ENCODE measurements at places on chromosomes 11 and 22. TPM values are rescaled to one million over a fixed set of nuclear protein-coding genes. Genes with fewer than 3 reads are reported as not detected.

DNA sequence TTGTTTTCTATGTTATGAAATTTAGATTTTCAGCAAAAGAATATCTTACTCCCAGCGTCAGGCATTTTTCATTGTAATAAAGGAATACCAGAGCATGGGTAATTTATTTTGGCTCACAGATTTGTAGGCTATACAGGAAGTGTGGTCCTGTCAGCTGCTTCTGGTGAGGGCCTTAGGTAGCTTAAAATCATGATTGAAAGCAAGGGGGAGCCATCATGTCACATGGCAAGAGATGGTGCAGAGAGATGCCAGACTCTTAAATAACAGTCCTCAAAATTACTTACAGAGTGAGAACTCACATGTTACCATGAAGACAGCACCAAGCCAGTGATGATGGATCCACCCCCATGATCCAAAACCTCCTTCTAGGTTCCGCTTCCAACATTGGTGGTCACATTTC, 825.0 kb upstream of the CHORDC1 start:
- no peak for DNase-seq

- DNase-seq, result no peak
Measured at GRCh38 chr11:12285106-12285505, 92.3 kb upstream of the PARVA start.

DNA sequence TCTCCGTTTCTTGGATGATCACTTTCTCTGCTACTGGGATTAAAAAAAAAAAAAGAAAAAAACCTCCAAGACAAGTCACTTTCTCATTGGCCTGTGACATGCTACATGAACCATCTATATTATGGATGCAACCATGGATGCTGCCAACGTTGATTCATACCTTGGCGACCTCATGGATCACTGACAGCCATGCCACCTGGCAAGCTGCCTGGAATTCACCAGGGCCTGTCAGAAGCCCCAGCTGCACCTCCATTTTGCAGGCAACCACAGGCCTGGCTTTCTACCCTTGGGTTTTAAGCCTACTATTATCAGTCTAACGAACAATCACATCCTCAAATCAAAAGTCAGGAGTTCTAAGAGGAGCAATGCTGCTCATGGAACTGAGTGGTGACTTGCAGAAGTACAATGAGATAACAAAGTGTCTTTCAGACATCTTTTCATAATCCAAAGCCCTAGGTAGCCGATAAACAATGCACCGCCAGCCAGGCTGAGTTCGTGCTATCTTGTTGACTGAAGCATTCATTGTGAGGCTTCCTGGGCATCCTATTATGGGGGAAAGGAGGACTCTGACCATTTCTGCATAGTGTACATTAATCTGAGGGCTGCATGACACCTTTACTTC, 48.0 kb upstream of the CADM1 start:
- DNase-seq, result no peak

GRCh38 chr11:61144511-61145179, 16.6 kb downstream of the VPS37C start:
- DNase-seq, result no peak

GRCh38 chr11:107651672-107652071, 60.2 kb downstream of the SLN start:
- no peak for DNase-seq

- DNase-seq, result no peak
Measured at GRCh38 chr11:65416341-65416824, 6.2 kb upstream of the NEAT1 start.

DNA sequence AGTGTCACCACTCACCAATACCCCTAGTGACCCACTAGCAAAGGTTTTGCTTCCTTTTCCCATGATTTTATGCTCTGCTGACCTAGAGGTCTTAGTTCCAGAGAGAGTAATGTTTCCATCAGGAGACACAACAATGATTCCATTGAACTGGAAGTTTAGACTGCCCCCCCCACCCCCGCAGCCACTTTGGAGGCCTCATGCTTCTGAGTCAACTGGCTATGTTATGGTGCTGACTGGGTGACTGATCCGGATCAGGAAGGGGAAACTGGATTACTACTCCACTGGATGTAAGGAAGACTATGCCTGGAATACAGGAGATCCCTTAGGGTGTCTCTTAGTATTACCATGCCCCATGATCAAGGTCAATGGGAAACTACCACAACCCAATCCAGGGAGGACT, 633.6 kb downstream of the OPCML start:
- DNase-seq, result no peak

- DNase-seq, result no peak
Measured at GRCh38 chr22:31652911-31653684, 8.9 kb downstream of the PISD start.

DNA sequence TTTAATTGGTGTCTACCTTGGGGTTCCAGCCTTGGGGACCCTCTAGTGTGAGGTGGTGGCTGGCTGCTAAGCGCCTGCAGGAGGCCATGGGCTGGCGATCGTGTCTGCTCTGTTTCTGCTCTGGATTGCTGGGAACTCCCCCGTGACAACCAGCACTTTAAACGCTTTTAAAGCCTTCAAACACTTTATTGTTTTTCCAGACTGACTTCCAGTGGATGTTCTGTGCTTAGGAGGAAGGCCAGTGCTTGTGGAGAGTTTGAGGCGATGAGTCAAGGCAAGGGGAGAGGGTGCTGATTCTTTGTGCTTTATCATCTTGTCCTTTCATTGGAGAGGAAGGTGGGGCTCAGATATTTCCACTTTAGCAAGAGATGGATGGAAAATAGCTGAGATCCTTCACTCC, 81.6 kb downstream of the FLI1 start:
- no peak for DNase-seq

GRCh38 chr22:27420195-27420816, 381.2 kb downstream of the MN1 start:
- DNase-seq, result no peak

- no peak for DNase-seq
Measured at GRCh38 chr11:63537293-63538101, 889 bp downstream of the PLAAT4 start.

DNA sequence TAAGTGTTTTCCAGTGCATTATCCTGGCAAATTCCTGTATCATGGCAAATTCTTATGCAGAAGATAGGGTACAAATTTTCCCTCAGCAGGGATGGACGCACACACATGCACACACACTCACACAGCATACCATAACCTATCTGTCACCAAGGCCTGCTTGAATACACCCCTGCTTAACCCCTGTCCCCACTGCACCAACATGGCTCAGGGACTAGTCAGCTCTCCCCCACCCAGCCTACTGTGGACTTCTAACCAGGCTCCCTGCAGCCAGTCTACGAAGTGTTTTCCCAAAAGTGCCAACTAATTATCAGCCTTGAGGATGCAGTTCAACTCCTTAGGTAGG, 63.1 kb downstream of the RAB30 start:
- DNase-seq, result no peak

DNA sequence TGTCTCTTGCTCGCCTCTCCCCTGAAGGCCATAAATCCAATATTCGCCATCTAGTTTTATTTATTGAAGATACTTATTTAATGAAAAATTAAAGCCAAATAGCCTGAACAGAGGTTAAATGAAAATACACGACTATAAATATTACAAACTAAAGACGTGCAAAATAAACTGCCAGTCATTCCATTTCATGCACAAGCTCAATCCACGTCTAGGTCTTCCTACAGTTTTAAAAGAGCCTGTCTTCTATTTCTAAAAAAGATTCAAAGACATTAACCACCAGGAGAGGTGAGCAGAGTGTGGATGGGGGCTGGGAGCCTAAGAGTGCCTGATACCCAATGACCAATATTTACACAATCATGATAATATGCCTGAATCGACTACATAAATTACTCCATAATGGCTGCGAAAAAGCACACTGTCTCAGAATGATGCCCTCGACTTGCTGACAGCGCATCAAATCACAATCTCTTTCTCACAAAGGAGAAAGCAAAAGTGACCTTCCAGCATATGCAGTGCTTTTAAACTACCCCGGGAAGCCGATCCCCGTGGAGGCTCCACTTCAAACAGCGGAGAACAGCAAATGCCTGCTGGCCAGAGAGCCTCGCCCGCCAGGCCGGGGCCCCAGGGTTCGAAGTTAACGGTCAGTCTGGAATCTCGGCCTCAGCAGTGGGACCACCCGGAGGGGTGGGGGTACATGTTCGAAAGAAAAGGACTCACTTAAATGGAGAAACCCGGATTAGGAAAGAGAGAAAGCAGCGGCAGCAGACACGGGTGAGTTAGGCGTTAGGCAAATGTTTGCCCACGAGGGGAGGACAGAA, 1.7 kb downstream of the FCHSD2 start:
- DNase-seq, result no peak

DNA sequence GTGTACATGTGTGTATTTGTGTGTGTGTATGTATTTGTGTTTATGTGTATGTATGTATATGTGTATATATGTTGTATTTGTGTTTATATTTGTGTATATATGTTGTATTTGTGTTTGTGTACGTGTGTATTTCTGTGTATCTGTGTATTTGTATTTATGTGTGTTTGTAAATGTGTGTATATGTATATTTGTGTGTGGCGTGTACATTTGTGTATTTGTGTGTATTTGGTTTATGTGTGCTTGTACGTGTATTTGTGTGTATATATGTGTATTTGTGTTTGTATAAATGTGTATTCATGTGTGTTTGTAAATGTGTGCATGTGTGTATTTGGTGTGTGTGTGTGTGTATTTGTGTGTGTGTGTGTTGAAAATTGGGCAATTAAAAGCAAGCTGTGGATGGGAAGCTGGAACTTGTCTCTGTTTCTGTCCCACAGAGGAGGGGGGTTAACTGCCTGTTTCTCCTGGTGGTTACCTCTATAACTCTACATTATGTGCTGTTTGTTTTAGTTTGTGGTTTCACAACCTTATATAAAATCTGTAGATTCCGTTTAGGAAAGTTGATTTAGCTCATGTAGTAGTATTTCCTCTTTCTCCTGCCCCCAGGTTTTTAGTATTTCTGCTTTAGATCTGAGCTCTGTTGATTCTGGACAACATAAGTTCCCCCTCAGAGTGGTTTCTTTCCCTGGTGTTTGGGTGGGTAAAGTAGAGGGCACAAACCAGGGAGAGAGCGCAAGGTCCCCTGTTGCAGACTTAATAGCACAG, 28.9 kb downstream of the AP2A2 start:
- no peak for DNase-seq

- DNase-seq, result no peak
Measured at GRCh38 chr11:11313426-11313825, 39.6 kb downstream of the CSNK2A3 start.

DNA sequence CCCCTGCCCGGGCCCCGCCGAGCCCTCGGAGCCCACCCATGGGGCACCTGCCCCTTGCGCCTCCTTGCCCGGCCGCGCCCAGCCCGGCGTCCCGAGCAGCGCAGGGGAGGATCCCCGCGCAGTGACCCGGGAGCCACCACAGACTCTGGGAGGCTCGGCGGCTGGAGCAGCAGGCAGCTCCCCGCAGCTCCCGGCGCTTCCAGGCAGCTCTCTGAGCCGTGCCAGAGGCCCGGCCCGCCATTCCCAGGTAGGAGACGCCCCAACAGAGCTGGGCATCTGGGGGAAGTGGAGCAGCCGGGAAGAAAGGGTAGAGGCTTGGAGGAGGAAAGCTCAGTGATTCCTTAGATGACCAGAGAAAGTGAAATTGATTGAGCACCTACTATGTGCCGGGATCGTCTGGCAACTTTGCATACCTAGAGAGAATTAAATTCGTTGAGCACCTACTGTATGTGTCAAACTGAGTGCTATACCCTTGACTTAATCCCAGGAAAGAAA, 670 bp downstream of the RASD2 start:
- no peak for DNase-seq

- DNase-seq, result no peak
Measured at GRCh38 chr11:70270877-70271648, 573 bp downstream of the PPFIA1 start.

GRCh38 chr11:2824851-2825250, 60.7 kb downstream of the CDKN1C start:
- DNase-seq, result no peak

DNA sequence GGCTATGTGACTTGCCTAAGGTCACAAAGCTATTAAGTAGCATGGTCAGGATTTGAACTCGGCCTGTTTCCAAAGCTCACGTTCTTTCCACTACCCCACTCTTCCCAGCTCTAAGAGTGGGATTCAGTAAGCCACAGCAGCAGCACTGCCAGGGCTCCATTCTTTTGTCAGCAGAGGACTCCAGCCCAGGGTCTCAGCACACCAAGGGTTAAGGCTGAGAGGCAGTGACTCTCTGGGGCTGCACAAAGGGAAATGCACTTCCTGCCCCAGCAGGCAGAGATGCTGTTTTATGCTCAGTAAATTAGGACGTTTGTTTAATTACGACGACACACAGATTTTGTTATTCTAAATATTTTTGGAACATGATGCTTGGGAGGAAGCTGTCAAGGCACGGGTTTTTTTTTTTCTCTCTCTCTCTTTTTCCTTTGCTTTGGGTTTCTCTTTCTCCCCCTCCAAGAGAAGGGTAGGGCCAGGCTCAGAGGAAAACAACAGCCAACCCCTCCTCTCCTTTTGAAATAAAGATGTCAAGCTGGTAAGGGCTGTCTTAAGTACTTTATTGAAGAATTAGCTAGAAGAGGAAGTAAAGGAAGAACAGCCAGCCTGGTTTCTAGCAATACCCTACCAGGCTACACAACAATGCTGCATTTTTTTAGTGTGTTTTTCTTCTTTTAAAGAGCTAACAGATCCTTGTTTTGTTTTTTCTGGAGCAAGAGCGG, 2.8 kb downstream of the MYH9 start:
- DNase-seq, result no peak

- DNase-seq, result no peak
Measured at GRCh38 chr11:130163346-130164220, 4.0 kb downstream of the ST14 start.

DNA sequence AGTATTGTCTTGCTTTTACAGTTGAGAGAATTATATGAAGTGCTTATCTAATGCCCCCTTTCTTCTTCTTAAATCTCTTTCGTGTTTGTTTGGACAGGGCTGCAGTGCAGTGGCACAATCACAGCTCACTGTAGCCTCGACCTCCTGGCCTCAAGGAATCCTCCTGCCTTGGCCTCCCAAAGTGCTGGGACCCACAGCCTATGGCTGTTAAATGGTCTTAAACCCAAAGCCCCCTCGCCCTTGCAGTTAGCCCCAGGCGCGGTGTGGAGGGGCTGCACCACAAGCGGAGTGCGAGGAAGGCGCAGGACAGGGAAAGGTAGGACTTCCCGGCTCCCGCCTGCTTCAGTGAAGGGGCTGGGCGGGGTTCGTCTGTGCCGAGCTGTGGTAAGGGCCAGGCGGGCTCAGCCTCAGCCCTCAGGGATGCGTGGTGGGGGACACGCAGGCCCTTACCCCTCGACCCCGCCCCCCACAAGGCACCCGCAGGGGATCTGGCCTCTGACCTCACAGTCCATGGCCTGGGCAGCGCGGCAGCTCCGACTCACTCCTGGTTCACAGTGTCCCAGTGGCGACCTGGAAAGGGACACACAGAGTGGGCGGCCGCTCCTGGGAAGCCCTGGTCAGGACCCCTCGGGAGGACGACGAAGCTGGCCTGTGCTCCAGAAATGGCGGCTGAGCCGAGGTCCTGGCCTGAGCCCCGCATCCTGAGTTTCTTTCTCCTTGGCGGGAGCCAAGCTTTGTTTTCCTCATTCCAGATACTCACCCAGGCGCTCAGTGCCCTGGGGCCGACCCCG, 24.5 kb downstream of the BID start:
- no peak for DNase-seq

The SYT12 gene
- 0.04 TPM for total RNA-seq

The SCN3B gene
- 0.39 TPM for total RNA-seq

The SLC37A2 gene
- 0.67 TPM for total RNA-seq

The DBX1 gene
- not detected for total RNA-seq

The GLYAT gene
- total RNA-seq, result not detected

The NXPE4 gene
- total RNA-seq, result not detected

The OR5B21 gene
- not detected for total RNA-seq

The ART1 gene
- total RNA-seq, result not detected

The TPBGL gene
- 0.07 TPM for total RNA-seq

The FAM180B gene
- not detected for total RNA-seq

The ALDH3B2 gene
- not detected for total RNA-seq

The PNPLA5 gene
- total RNA-seq, result not detected

The OR6A2 gene
- 0.20 TPM for total RNA-seq
